ENCODE measurements at places on chromosomes 6 and 20. TPM values are rescaled to one million over a fixed set of nuclear protein-coding genes. Genes with fewer than 3 reads are reported as not detected.

DNA sequence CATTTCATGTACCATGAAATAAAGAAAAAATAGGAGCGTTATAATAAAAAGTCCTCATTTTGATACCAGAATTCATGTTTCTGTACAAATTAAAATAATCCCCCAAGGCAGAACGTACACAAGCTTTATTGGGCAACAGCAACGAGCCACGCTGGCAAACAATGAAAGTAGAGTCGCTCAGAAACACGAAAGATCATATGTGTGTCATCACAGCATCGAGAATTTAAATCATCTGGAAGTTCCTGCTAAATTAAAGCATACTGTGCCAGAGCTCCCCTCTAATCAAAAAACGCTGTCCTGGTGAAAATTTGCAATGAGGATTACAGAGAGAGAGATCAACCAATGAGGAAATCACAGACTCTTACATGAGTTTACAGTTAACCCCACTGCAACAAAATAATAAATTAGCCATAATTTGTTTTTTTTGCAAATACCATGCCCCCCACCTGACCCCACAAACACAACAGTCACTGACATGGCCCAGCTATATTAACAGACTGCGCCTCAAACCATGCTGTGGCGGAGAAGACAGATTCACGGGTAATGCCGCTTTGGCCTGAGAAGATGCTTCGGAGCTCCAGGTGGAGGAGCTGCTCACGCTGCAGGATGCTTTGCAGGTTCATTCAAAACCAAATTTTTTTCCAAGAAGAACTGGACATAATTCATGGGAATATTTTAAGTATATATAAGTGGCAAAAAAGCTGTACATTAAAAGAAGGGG lies 54.3 kb upstream of the NFATC2 start:
- H3K36me3 ChIP-seq = no peaks in the 10 kb centered on the region
- peaks cover 21% of the 10 kb centered on the region for H3K4me1 ChIP-seq
- peaks cover 42% of the 10 kb centered on the region for H3K27me3 ChIP-seq
- DNase-seq = no peak
- H3K4me3 ChIP-seq = no peak overlapping the region

DNA sequence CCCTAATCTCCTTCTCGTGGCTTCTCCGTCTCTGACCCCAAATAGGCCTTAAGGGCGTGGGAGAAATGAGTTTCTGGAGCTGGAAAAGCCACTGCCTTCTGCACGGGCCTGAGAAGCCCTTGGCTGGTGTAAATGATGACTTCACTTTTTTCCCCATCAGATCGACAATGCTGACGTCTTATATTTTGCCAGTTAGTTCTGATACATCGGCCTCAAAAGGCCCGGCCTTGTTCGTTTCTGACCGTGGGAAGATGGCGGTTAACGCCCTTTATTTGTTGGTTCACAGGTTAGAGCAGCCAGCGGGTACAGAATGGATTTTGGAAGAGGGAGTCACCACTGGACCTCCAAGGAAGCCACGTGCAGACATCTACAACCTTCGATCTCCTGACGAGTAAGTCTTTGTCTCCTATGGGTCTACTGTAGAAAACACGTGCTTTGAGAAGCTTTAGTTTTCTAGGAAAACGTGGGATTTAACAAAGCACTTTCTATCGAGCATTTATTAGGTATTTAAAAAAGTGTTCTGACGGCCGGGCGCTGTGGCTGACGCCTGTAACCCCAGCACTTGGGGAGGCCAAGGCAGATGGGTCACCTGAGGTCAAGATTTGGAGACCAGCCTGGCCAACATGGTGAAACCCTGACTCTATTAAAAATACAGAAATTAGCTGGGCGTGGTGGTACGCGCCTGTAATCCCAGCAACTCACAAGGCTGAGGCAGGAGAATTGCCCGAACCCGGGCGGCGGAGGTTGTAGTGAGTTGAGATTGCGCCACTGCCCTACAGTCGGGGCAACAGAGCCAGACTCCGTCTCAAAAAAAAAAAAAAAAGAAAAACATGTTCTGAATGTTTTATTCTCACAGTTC lies 1.2 kb upstream of the ZNFX1 start:
- H3K4me3 ChIP-seq = peak overlapping the region; percentile 98
- peaks cover 74% of the 10 kb centered on the region for H3K4me1 ChIP-seq
- H3K27me3 ChIP-seq = no peaks in the 10 kb centered on the region
- H3K27ac ChIP-seq = peak overlapping the region; percentile 98
- peaks cover 77% of the 10 kb centered on the region for H3K36me3 ChIP-seq

DNA sequence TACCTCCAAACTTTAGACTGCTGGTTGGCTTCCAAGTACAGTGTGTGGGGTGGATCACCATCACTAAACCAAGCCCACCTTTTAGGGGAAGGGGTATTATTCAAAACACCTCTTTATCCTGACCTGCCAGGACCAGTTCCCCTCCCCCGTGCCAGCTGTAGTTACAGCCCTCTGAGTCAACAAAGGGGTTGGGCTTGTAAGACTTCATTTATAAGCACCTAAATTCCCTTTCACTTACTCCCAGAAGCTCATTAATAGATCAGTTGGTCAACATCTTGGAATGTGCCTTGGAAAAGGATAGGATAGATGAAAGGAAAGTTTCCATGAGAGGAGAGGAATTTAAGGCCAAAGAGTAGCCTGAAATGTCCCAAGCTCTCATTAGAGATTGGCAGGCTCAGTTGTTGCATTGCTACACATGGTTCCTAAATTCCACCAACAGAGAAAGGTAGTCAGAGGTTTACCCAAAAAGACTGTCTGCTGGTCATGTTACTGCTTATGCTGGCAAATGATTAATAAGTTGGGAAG lies 59.2 kb downstream of the TNFAIP3 start:
- H3K27me3 ChIP-seq = no peaks in the 10 kb centered on the region
- no peak overlapping the region for H3K27ac ChIP-seq
- H3K4me1 ChIP-seq = peaks cover 57% of the 10 kb centered on the region

Gene EYA2
- total RNA-seq = 0.71 TPM
